ENCODE measurements at places on chromosomes 1 and 21. TPM values are rescaled to one million over a fixed set of nuclear protein-coding genes. Genes with fewer than 3 reads are reported as not detected.
A peak's percentile ranks its signal among the peaks of the same experiment; 100 is the strongest.

DNA sequence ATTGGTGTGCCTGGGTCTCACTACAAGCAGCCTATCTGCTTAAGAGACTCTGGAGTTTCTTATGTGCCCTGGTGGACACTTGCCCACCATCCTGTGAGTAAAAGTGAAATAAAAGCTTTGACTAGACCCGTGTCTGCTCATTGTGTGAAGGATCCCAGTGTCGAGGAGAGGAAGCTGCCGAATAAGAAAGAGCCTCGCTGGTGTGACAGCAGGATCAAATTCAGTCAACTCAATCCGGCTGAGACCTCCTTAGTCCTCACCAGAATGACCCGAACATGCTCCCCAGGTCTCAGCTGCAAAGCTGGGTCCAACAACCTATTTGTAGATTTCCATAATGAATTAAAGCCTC lies 14.8 kb downstream of the CD2 start:
- no peaks in the 10 kb centered on the region for H3K36me3 ChIP-seq
- no peaks in the 10 kb centered on the region for H3K4me1 ChIP-seq
- no peak overlapping the region for H3K4me3 ChIP-seq
- H3K27me3 ChIP-seq: no peaks in the 10 kb centered on the region
- no peak overlapping the region for H3K27ac ChIP-seq

RHCE gene
- 0.32 TPM for total RNA-seq

DNA sequence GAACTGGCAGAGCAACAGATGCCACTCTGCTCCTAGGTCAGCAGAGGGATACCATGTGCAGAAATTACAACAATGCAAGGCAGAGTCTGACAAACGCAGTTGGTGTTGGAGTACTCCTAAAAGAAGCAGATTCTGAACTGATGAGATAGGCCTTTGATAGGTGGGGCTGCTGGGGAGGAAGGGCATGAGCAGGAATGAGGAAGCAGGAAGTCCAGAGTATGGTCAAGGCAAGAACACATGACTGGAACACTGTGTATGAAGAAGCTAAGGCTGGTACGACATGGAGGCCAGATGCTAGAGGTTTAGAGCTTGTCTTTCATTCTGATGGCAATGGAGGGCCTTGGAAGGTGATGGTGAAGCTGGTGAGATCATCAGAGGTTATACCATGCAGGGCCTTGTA lies 11.5 kb upstream of the THRAP3 start:
- no peaks in the 10 kb centered on the region for H3K27me3 ChIP-seq
- peak; percentile 42 for DNase-seq
- no peak overlapping the region for H3K27ac ChIP-seq
- H3K4me3 ChIP-seq: no peak overlapping the region

DNA sequence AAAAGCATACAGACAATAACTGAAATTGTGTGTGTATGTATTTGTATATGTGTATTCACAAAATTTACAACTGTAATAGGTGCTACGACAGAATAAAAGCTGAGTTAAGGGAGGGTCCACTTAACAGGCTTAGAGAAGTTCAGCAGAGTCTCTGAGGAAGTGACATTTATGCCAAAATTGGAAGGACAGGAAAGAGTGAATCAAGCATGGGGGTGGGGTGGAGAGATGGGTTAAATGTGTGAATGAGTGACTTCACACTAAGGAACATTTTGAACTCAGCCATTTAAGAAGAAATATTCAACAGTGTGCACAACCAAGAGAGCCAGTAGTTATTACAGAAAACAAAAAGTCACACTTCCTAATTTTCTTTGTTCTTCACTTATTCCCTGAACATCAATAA lies 53.8 kb upstream of the RGS1 start:
- no peaks in the 10 kb centered on the region for H3K27me3 ChIP-seq
- H3K27ac ChIP-seq: no peak overlapping the region
- DNase-seq: no peak
- H3K4me3 ChIP-seq: no peak overlapping the region
- H3K4me1 ChIP-seq: no peaks in the 10 kb centered on the region
